A549 treated with Mapracorat at 1 μM for 4 hours (cell line): ENCODE measurements at places on chromosomes 5 and 9. TPM values are rescaled to one million over a fixed set of nuclear protein-coding genes. Genes with fewer than 3 reads are reported as not detected.

OR1L8 gene
- total RNA-seq, result not detected in 5 replicates

SMIM32 gene
- total RNA-seq, result not detected in 5 replicates

TNC gene
- total RNA-seq, result 0.43 to 1.2 TPM (median 0.69 TPM) in 5 replicates

PCDHB2 gene
- 3.3 to 13.0 TPM (median 3.7 TPM) in 5 replicates for total RNA-seq

CWC27 gene
- 13.0 to 16.2 TPM (median 13.3 TPM) in 5 replicates for total RNA-seq

CCL27 gene
- 0.28 TPM in 1 of 5 replicates, not detected in the others for total RNA-seq

FAM200C gene
- 1.3 to 2.2 TPM (median 1.6 TPM) in 5 replicates for total RNA-seq
